ENCODE measurements at places on chromosomes 2 and 18.

DNA sequence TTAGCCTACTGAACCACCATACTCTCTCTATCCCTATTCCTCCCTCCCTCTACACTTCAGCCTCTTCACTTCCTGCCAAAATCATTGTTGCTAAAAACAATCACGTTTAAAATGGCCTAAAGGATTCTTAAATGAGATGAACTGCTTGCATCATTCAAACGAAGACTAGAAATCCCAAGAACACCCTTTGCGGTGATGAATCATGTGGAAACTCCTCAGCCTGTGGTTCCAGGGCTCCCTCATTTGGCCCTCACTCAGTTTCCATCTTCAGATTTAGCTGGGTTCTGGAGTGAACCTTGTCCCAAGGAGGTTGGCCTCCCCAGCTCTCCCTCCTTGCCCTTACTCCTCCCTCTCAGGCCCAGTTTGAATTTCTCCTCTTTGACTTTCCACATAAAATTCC lies 125.6 kb upstream of the CDC42EP3 start:
- no peak for DNase-seq

DNA sequence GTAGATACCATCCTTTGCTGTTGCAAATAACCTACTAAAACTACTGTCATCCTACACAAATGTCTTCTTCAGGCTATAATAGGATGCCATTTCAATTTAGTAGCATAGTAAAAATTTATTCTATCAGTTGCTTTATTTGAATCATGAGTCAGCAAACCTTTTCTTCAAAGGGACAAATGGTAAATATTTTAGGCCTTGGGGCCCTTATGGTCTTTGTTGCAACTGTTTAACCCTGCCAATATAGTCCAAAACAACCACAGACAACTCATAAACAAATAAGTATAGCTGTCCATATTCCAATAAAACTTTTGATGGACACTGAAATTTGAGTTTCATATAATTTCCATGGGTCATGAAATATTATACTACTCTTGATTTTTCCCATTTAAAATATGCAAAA lies 54.0 kb upstream of the CCBE1 start:
- DNase-seq: no peak

DNA sequence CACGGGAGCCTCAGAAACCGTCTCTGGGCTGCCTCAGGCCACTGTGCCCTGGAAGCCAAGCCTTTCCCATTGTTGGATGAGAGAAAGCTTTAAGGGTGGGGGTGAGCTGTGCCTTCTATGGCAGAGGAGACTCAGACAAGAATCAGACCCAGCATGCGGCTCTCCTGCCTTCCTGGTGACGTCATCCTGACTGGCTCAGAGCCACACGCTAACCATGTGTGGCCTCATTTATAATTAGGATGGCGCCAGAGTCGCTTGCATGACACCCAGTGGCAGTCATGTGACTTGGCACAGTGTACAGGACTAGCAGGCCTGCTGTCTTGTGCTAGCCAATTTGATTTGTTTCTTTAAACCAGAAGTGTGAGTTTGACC lies 99.1 kb downstream of the SH3BP4 start:
- peak; percentile 87 for DNase-seq

DNA sequence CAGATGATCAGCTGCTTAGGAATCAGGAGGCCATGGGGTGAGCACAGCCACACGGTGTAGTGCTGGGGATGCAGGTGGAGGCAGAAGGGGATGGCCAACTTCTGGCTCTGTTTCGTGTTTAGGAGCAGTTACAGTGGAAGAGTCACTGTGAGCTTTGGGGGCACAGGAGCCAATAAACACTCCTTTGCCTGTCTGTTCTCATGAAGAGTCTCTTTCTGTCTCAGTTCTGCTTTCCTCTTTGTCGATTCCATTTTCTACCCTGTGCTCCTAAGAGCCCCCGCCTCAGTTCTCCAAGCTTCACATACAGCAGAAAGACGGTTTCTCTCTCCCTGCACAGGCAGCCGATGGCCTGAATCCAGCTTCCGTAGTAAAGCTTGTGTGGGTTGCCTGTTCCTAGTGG lies 21.0 kb upstream of the RRM2 start:
- DNase-seq: no peak

DNA sequence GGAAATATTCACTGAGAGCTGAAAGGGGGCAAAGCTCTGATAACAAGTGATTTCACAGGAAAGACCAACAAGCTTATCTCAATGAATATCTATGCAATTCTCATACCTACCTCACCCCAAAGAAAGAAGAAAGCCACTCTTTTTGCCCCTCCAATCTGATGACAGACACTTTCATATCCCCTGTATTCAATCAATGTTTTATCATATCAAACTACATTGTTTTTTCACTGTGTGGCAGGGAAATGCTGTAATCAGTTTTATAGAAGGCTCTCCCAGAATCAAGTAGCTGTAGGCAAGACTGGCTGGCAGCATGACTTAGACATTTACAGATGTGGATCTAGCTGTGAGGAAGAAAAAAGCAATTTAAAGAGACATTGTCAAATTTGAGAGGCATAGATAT lies 81.3 kb upstream of the PIK3C3 start:
- DNase-seq: no peak

DNA sequence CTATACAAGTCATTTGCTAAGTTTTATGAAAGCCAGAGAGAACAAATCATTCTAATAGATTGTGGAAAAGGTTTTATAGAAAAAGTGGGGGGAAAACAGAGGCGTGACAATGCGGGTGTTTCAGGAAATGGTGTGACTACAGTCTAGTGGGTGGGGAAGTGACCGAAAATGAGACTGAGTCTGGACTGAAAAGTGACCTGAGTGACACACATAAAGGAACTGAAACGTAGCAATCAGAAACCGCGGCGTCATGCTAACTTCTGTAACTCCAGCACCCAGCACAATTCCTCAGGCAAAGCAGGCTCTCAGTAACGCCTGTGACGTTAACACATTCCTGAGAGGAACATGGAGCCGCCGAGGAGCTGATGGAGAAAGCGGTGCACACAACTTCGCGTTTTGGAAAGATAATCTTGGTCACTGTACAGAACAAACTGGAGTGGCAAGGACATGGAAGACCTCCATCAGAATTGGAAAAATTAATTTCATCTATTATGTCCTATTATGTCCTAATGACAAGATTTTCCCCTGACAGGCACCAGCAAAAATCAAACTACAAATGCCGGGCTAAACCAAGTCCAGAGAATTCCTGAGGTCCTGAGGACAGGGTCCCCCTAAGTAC lies 1.4 kb upstream of the CD226 start:
- no peak for DNase-seq

- DNase-seq: no peak
Observed at GRCh38 chr2:159653962-159654361, 37.6 kb upstream of the BAZ2B start.

GRCh38 chr2:38982498-38982897 lies 92.8 kb downstream of the ARHGEF33 start:
- no peak for DNase-seq

- DNase-seq: no peak
Observed at GRCh38 chr18:57062178-57062577, 84.7 kb upstream of the BOD1L2 start.

Data from hematopoietic multipotent progenitor cell (in vitro differentiated cells).